ENCODE measurements at places on chromosomes 12 and 14.

GRCh38 chr12:13504074-13504473, 307.5 kb downstream of the EMP1 start:
- DNase-seq, result no peak

DNA sequence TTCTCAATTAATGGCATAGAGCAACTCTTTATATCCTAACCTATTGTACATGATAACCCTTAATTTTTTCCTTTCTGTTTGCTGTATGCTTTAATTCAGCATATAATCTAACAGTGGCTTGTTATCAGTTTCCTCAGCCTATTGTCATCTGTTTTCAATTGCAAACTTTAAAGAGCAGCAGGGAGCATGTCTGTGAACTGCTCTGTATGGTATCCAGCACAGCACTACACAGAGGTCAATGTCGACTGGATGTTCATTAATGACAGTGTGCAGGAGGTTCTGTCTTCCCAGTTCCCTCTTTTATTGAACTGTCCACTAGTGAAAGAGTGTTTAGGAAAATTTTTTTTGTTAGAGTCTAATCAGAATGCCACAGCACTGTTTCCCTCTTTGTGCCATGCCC, 609.1 kb downstream of the SOX5 start:
- DNase-seq, result no peak

DNA sequence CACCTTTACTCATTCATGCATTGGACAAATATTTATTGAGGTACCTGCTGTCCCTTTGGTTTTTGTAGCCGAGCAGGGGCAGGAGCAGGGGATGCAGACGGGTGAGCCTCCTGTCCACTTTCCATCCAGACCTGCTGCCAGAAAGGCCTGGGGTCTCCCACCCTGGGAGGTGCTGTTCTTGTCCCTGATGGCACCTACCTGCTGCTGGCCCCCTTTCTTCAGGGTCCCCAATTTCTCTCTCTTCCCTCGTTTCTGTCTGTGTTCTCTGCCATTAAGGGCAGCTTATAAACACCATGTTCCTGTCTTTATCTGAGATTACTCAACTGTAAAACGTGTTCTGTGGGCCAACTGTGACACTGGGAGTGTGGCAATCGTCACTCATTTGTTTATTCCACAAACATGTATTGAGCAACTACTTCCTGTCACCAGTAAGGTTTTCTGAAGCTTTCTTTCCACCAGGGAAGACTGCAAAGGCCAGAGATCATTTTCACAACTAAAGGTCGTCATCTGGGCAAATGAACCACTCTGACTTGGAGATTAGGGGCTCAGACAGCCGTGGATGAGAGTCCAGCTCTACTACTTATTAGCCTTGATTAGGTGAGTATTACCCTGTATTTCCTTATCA, at the start of gene HAL:
Gene HAL, minus strand, starts transcription at position 311 of the 625 bp plus-strand sequence. CDS start 434 bp downstream, outside the sequence.
- no peak for DNase-seq

- peak; percentile 36 for DNase-seq
These were observed 6.3 kb downstream of the ZFP36L1 start for GRCh38 chr14:68786491-68787091.

- no peak for DNase-seq
These were observed 366.2 kb downstream of the PAWR start for GRCh38 chr12:79324571-79324970.

DNA sequence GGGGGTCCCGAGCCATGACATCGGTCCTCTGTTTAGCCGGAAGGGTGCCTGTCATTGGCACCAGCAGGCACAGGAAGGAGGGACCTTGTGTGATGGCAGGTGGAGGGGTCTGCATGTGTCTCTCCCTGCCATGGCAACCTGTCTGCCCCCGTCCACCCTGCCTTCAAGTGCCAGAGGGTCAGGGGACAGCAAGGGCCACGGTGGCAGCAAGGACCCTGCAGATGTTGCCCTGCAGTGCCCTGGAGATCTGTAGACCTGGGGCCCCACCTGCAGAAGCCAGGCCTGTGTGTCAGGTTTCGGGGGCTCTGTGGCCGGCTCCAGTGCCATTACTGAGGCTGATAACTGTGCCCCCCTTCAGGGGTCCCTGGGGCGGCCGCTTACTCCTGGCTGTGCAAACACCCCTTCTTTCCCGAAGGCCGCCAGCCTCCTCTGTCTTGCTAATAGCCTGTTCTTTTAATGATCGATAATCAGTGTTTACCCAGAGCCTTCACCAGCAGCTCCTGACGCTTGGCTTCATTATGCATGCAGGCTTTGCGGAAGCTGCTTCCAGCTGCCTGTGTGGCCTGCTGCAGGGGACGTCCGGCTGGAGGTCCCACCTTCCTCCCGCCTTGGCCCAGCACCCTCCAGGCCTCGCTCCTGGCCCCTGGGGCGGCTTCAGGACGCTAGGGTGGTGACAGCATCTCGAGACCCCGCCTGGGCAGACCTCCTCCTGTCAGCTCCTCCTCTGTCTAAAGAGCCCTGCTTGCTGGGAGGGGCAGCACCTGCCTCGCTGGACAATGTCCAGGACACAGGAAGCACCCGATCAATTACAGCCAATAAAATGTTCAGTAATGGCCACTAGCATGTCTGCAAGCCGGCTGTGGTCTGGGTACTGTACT, 153.0 kb downstream of the KIF26A start:
- DNase-seq, result no peak

- no peak for DNase-seq
These were observed 117.9 kb downstream of the CAND1 start for GRCh38 chr12:67386869-67387565.

DNA sequence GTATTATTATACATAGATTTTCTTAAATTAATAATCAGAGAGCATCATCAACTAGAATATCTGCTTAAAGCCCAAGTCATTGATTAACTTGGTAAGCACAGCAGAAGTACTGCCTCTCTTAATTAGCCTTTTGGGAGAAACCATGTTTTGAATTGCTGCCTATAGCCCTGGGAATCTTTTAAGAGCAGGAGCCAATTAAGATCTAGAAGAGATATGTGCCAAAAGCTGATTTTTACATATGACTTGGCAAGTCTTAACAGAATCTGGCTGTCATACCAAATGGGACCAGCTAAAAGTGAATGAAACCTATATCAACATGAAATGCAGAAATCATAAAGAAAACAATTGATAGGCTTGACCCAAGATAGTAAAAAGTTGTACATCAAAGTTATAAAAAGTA, 23.2 kb upstream of the WNK1 start:
- no peak for DNase-seq

- DNase-seq, result no peak
These were observed 21.2 kb downstream of the GPRC5D start for GRCh38 chr12:12930633-12931219.

DNA sequence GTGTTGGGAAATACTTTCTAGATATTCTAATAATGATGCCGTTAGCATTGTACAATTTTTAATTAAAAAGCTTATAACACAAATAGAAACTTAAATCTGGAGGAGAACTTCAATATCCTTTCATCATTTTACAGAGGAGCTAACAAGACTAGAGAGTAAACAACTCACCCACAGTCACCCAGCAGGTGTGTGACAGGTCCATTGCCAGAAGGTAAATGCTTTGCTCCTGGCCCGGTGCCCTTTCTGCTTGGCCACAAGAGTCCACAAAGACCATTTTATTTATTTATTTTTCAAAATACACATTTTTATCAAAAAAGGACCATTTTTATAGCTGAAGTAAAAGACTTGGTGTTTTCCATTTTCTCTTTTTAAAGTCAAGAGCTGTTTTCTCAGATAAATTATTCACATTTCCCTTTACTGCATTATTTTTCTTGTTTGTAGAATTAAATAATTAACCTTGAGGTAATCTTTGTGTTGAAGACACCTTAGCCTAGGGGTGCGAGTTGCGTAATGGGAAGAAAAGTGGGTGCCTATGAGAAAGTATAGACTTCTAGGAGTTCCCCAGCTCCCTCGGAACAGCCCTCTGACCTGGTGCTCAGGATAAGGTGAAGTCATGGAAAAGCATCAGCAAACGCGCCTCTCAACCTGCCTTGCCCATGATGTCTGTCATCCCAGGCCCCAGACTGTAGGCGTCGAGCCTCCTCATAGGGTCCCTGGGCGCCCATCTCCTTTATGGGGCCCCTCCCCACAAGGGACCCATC, 26.3 kb upstream of the AMIGO2 start:
- no peak for DNase-seq

- no peak for DNase-seq
These were observed 1.2 kb upstream of the SLC11A2 start for GRCh38 chr12:51027342-51027835.

- DNase-seq, result no peak
These were observed 85.5 kb downstream of the FAR2 start for GRCh38 chr12:29234552-29234951.

GRCh38 chr14:94646066-94646465, 33.9 kb downstream of the SERPINA3 start:
- no peak for DNase-seq

DNA sequence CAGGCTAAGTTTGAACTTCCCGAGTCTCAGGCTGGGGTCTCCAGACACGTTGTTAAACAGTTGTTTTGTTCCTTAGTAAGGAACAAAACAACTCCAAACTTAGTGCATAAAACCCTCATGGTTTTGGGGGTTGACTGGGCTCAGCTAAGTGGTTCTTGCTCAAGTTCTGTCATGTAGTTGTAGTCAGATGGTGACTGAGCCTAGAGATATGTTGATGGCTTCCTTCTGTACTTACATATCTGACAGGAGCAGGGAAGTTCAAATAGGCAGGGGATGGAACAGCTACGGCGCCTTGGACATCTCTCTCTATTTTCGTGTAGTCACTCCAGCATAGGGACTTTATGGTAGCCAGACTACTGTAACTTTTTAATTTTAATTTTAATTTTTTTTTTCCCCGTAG, 45.7 kb downstream of the SPATS2 start:
- no peak for DNase-seq

DNA sequence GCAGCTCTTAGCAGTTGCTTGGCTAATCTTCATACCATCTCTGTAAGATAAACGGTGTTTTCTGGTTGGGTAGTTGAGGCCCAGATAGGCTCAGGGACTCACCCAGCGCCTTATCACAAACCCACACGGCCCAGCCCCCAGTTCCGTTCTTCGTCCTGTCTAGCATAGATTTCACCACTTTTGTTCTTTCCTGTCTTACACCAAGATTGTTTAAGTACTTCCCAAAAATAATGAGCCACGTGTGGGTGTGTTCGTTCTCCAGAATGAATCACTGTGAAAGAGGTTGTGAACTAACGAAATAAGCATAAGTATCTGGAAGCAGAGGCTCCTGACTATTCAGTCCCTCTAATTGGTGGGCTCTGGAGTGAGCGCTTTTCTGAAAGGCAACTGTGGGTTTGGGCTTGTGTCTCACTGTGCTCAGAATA, 21.4 kb downstream of the ACVR1B start:
- DNase-seq, result no peak

DNA sequence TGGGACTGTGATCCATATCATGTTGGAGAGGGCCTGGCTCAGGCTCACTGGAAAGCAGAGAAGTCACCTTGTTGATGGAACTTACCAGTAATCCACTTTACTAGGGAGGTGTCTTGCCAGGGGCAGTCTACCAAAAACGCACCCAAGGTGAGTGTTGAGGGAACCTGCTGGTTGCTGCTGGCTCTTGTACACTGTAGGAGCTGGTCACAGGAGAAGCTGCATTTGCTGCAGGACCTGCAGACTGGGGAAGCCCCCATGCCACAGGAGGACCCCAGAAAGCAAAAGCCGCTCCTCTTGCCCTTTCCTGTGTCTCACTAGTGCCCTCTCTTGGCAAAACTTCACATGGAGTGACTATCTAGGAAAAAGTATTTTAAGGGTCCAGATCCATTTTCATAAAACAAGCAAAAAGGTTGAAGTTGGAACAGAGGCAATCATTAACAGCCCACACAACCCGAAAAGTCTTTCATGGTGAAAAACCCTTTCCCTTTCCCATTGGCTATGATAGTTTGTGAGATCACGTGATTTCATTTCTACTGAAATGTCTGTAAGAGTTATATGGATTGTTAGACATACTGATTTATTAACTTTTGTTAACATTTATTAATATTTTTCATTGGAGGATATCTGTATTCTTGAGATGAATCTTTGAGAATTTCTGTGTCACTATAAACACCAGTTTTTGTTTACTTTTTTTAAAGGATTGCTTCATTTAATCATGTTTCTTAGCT, 59.2 kb downstream of the RASSF8 start:
- peak; percentile 26 for DNase-seq

GRCh38 chr14:58354808-58355207, 40.9 kb upstream of the TOMM20L start:
- DNase-seq, result no peak

GRCh38 chr12:108424026-108424425, 84.9 kb upstream of the CMKLR1 start:
- DNase-seq, result no peak

GRCh38 chr14:23076785-23077408, 18.0 kb downstream of the ACIN1 start:
- no peak for DNase-seq

- DNase-seq, result no peak
These were observed 5.1 kb downstream of the GPRC5D start for GRCh38 chr12:12946686-12947355.

DNA sequence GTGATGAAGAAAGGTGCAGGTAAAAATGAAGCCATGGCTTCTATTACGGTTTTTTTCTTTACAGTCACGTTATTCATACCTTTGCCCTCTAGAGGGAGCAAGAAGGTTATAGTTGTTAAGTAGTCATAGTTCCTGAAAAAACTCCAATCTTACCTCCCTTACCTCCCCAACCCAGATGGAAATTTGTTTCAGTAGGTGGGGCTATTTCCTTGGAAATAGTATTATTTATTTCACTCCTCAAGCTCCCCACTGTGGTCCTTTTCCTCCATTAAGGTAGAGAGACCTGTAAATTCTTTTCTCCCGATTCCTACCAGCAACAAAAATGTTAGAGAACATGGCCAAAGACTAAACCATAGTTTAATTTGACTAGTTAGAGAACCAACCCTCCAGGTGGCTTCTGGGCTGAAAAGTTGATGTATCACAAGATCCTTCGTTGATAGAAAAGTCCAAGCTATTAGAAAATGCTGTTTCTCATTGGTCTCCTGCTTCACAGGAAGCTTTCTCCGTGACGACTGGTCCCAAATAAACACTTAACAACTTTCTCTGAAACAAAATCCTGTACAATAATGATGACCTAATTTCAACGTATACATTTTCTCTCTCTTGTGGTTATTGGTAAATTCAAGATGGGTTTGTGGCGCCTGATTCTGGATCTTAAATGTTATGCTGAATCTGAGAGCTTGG, 43.5 kb downstream of the TMX1 start:
- DNase-seq, result peak; percentile 86

DNA sequence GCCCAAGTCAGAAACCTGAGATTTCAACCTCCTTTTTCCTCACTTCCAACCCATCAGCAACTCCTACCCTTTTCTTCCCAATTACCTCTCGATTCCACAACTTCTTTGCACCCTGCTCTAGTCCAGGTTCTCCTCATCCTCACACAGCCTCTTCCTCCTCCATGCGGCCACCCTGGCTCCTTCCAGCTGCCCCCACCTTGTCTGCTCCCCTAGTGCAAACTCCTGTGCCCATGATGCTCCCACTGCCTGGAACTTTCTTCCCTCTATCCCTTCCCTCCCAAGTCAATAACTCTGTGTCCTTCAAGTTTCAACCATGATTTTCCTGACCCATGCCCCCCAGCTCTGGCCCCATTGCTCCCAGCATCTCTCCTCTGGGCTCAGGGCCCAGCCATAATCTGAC, 17.3 kb downstream of the SELPLG start:
- no peak for DNase-seq

- DNase-seq, result no peak
These were observed 2.5 kb downstream of the AHNAK2 start for GRCh38 chr14:104975481-104976197.
